A549 (cell line): ENCODE measurements at places on chromosomes 3 and 15.

- no peak for DNase-seq
Measured at GRCh38 chr15:42734076-42734672, 2.8 kb downstream of the CDAN1 start.

DNA sequence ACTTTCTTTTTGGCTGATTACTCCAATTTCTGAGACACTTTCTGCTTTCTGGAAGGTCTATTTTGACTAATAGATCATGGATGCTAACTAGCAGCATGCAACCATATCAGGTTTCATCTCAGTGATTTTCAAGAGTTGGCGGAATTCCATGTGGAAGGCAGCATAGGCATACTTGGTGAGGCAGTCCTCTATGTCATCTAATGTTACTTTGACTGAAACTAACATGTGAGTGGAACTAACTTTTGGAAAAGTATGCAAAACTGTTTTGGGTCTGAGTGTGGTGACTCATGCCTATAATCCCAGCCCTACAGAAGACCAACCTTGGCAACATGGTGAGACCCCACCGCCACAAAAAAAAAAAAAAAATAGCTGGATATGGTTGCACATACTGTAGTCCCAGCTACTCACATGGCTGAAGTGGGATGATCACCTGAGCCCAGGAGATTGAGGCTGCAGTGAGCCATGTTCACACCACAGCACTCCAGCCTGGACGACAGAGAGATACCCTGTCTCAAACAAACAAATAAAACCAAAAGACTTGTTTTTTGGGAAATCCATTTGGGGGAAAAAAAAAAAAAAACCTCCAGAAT, 1033.7 kb downstream of the ROBO1 start:
- no peak for DNase-seq

DNA sequence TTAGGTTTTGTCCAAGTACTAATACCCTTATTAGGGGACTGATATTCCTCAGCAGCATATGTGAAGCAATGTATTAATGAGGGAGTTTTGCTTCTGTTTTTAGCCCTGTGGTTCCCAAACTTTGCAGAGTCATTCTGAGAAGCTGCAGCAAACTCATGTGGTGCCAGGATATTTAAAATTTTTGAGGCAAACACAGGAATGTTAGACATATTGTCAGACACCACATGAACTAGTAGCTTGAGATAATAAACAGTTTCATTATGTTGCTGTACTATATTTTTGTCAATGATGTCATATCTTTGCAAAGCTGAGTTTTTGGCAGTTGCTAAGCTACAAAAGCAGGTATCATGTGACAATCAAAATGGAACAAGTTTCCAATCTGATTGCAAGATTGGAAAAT, 36.6 kb downstream of the ATP6V1A start:
- peak; percentile 3 for DNase-seq

GRCh38 chr3:43638594-43639447, 17.0 kb upstream of the ANO10 start:
- peak; percentile 54 for DNase-seq

DNA sequence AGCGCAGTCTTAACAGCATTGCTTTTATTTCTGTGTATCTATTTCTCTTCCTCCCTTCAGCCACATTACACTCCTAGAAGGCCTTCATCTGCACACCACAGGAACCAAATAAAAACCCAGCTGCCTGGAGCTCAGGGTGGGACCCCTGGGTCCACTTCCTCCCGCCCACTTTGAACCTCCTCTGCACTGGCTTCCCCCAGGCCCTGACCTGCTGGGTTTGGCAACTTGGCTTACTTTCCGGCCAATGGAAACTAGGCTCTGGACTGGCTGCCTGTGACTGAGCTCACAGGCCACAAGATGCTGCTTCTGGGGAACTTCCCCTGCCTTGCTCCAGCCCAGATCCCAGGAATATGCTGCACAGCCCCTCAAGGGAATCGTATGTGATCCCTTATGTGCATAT, 89.8 kb downstream of the SEMA5B start:
- no peak for DNase-seq

DNA sequence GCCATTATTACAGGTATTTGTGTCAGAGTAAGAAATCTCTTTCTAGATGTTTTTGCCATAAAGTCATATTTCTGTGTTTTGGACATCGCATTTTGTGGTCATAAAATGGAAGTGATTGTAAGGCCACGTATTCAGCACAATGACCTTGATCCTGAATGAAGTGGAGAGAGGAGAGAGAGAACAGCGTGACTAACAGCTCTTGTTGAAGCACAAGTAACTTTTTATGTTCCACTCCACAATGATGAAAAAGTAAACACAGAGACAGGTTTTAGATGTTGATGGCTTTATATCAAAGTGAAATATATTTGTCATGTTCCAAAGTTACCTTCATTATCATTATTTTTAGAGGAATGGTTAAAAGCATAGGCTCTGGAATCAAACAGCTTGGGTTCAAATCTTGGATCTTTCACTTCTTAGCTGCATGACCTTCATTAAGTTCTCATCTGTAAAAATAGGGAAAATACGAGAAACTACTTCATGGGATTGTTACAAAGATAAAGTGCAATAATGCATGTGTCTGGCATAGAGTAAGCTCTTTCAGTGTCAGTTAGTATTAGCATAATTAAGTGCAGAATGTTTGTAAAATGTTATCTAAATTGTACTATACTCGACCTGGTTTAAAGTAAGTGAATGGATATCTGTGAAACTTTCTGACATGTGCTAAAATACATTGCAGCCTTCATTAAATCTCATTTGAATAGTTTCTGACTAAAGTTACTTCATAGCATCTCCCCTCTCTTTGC, 341.5 kb upstream of the DNAJC19 start:
- no peak for DNase-seq

DNA sequence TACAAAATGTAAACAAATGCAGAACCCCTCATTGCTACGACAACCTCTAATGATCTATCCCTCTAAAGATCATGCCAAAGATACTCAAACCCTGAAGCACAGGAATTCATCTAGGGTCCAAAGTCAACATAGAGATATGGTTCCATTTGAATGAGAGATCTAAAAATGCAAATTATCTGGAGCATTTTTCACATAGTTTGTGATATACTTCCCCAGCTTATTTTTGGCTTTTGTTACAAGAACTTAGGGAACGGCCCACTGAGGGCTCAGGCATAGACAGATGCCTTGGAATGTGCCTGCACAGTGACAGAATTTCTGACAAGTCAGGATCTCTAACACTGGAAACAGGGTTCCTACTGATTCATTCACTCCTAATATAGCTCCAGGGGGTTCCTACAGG, 258.9 kb upstream of the THBS1 start:
- DNase-seq, result no peak
